ENCODE measurements at places on chromosomes 7 and 10.

- no peak for DNase-seq
These were observed 71.4 kb downstream of the WDR37 start for GRCh38 chr10:1127629-1128028.

DNA sequence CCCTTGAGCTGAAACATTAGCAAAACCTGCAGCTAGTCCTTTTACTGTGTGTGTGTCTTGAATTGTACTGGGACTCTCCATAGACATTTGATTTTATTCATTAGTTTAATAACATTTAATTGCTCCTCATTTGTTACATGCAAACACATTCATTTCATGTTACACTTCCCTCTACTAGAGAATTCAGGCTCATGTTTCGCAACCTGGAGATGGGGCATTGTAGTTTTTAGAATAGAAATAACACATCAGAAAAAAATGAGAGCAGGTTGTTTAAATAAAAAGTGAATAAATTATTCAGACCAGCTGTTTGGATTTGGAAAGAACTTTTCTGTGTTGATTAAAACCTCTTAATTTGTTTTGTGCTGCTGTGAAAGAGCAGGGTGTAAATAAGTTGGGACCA, 243.9 kb downstream of the ETV1 start:
- DNase-seq = no peak

DNA sequence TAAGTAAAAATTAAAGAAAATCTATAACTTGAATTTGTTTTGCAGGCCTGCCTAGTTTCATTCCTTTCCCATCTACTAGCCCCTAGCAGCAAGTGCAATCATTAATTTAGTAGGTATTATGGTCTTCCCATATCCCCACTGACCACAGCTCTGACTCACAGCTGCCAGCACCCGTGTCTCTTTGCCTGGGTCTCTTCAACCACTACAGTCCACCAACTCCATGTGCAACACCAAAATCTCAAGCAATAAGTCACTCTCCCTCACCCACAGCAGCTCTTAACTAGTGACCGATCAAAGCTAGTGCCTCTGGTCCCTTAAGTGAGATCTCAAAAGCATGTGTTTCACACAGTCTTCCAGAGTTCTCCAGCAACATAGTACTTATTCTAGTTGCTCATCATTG, 26.0 kb upstream of the THSD7A start:
- DNase-seq = no peak

DNA sequence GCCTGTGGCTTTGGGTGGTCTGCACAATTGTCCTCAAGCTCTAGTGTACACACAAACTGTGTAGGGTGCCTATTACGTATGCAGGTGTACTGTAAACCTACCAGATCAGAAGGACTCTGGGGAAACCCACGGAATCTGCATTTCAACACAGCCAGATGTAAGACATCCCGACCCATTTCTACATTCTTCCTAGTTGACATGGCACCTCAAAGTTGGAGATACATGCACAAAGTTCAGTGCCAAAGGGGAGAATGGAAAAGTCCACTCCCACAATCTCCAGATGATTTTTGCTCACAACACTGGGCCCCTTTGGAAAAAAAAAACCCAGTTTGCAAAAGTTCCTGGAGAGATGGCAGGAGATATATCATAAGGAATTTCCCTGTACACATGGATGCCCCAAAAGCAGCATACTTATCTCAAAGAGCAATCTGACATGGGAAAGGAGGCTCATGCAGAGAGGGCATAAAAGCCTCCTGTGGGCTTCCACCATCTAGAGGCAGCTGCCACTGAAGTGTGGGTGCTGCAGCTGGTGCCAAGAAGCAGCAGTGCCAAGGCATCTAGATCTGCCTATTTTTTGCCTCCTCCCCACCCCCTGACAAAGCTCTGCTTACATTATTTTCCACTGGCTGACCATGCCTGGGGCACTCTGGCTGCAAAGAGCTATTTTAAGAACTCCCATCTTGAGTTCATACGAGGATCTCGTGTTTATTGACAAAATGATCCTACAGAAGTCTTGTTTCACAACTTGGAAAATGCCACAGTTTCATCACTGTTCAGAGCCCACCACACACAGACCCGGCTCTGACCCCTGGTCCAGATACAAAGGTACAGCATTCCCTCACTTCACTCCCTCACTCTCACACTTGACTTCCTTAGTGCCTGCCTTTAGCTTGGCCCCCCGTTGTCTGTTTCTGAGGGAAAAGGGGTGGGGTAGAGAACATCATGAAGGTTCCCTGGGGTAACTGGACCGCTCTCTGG, 12.9 kb downstream of the TECTB start:
- no peak for DNase-seq

DNA sequence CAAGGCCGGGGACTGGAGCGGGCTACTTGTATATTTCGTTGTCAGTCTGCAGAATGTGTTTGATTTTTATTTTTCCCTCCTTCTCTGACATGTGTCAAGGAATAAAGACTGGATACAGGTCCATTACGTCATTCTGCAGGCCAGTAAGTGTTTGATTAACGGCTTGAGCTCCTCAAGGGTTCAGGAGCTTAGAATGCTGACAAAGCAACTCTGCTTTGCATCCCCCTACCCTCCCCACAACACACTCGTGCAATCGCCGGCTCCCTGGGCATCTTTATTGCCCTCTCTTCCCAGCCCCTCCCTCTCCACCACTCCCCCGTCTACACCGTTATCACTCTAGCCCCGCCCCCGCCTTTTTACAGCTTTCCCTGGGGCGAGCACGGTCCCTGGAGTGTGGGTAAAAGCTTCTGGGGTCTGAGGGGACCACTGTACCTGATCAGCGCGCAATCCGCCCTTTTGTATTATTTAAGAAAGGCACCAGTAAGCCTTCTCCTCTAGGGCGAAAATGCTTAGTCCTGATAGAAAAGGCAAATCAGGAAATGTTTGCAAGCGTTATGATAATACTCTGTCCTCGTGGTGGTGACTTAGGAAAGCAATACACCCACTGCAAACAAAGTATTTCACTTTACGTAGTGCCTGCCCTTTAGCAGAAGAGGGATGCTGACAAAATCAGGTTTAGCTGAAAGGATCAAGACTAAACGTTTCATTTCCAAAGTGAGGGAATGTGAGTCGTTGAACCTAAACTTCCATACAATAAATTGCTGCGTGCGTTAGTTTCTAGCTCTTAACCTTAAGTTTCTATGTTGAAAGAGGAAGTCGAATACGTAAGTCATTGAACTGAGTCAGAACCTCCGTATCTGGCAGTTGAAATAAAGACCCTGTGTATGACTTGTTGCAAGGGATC, 1.4 kb upstream of the CREB5 start:
- DNase-seq = peak; percentile 92

GRCh38 chr10:69901022-69901421, 99.3 kb downstream of the COL13A1 start:
- DNase-seq = no peak

- DNase-seq = no peak
These were observed 78.1 kb downstream of the CXCL12 start for GRCh38 chr10:44306762-44307161.

- peak; percentile 29 for DNase-seq
These were observed 101.6 kb downstream of the OTUD1 start for GRCh38 chr10:23540401-23541030.

DNA sequence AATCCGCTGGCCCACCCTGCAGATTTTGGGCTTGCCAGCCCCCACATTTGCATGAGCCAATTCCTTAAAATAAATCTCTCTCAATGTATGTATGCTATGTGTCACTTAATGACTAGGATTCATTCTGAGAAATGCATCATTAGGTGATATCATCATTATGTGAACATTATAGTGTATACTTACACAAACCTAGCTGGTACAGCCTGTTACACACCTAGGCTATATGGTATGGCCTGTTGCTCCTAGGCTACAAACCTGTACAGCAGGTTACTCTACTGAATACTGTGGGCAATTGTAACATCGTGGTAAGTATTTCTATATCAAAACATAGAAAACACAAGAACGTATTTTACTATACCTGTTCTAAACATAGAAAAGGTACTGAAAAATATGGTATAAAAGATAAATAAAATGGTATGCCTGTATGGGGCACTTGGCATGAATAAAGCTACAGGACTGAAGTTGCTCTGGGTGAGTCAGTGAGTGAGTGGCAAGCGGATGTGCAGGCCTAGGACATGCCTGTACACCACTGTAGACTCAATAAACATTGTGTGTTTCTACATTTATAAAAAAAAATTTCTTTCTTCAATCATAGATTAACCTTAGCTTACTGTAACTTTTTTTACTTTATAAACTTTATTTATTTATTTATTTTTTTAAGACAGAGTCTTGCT, 135.9 kb downstream of the ABCA13 start:
- no peak for DNase-seq

DNA sequence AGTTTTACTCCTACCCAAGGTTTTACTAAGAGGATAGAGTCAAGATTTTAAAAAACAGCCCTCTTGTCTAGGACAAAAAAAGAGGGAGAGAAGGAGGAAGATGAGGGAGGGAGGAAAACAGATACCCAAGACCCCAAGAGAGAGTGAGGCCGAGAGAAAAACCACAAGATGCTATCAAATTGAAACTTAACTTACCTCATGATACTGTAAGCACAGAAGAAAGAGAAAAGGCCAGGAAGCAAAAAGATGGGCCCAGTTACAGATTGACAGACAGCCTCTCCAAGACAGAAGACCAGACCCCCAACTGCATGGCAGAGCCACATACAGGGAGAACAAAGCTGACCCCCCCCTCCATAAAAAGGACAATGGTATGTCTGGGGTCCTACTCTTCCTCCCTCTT, 11.4 kb downstream of the SEC31B start:
- DNase-seq = no peak

DNA sequence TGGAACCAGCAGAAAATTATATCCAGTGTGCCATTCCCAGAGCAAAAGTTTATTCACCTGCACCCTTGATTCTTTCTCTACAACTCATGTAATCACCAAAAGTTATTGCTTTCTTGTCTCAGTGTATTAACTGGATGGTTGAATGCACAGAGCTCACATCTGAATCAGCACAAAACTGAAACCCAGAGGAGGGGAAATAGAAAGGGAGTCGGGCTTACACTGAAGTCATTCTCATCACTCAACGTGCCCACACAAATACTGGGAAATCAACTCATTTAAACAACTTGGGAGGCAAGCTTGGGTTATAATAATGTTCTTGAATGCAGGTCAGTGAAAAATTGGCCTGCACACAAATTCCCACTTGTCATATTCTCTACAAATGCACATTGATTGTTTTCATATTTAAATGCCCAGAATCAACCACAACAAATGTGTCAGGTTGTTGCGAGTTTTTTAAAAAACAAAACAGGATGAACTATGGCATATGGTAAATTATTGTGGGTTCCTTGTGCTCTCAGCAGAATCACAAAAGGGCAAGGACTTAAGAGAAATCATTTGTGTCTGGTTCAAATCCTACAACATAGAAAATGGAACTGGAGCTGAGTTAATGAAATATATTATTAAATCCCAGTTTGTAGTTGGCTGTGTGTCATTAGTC, 125.9 kb upstream of the NOBOX start:
- no peak for DNase-seq

DNA sequence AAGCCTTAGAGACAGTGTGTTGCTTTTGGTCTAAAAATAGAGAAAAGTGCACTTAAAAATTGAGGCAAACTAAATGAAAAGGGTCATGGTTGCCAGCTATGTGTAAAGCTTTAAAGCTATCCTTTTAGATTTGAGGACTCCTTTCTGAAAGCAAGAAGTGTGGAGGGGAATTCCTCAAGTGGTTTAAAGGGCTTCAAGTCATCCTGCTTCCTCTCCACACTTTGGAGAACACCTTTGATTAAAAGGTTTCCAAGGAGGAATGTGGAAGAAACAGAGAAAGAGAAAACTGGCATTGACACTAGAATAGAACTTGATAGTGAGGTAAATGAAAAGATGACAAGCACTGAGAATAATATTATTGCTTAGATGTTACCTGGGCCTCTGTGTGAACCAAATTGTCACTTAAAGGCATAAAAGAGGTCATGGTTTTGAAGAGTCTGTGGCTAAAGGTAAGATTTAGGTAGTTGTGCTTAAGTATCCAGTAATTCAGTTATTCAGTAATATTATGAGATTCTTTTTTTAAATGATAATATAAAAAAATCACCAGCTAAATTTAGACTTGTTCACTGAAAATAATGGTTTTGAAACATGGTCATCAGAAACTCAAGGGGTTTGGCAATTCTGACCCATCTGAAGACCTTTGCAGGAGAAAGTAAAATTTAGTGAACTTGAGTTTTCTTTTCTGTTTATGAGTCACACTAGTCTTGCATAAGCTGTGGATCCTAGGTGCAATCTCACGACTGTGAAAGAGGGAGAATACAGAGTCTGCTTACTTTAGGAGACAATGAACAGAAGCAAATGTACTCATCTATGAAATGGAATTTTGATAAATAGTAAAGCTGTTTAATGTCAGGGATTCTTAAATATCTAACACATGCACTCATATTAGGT, 466.0 kb downstream of the KIF20B start:
- DNase-seq = no peak

DNA sequence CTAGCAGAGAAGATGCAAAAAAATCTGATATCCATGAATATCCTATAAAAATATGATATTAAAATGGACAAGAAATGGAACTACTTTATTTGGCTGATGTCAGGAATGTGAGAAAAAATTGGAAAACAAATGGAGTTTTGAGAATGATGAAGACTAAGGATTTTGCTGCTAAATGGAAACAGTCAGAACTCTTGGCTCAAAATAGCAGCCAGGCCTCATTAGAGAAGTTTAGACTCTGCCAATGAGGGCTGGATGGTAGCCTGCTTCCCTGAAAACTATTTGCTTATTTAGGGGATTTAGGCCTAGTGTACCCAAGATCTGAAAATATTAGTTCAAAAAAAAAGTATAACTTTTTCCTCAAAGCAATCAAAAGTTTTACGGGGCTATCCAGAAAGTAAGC, 458.5 kb downstream of the TFEC start:
- no peak for DNase-seq

DNA sequence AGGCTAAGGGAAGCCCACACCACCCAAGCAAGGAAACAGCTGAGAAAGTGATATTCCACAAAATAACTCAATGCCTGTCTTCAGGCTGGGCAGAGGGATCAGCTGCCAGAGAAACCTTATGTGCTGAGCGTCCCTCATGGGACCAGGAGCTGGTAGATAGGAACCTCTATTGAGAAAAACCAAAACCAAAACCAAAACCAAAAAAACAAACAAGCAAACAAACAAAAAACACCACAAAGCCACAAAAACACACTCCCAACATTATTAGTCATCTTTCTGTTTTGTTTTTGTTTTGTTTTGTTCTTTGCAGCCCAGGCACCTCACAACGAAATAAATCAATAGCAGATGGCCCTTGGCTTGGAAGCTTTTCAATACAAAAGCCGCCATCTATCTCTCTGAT, 760.8 kb upstream of the CELF2 start:
- no peak for DNase-seq

- DNase-seq = no peak
These were observed 31.0 kb upstream of the STARD3NL start for GRCh38 chr7:38147005-38147404.

DNA sequence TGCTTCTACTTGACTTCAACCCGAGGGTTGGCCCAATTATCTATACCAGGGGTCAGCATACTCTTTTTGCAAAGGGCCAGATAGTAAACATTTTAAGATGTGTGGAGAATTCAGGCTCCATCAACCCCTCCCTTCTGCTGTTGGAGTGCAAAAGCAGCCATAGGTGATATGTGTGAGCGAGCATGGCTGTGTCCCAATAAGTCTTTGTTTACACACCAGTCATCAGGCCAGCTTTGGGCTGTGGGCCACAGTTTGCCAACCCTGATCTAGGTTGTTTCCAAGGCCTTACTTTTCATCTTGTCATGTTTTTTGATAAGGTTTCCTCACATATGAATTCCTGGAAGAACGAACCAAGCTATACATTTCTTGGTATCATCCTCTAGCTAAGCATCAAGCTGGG, 136.9 kb upstream of the VIPR2 start:
- DNase-seq = no peak

- peak; percentile 95 for DNase-seq
These were observed at the start of gene RASSF4 for GRCh38 chr10:44959247-44960087. Gene RASSF4, plus strand, starts transcription at chr10:44959802. Its CDS starts 10,401 bp downstream, at chr10:44970203.

All from inflammatory macrophage treated with lipopolysaccharide for 4 hours (primary cell).